ENCODE measurements at places on chromosomes 5 and 9. TPM values are rescaled to one million over a fixed set of nuclear protein-coding genes. Genes with fewer than 3 reads are reported as not detected.

DNA sequence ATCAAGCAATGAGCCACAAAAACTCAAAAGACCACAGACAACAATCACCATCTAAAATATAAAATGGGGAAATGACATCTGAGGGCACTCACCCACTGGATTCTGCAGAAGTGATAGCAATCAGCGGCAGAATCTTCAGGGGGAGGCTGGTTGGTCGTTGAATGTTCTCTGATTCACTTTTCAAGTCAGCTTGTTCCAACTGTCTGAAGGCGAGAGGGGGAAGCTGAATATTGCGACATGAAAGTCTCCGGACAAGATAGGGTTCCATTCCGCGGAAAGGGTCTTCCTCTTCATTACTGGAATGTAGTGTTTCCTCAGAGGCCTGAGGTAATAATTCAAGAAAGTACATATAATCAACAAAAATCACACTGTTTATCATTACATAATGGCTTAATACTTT, 94.9 kb upstream of the PDE4D start:
- no peaks in the 10 kb centered on the region for H3K4me1 ChIP-seq
- no peak for DNase-seq
- no peak overlapping the region for H3K4me3 ChIP-seq
- no peaks in the 10 kb centered on the region for H3K36me3 ChIP-seq
- H3K27me3 ChIP-seq, result no peaks in the 10 kb centered on the region
- H3K27ac ChIP-seq, result no peak overlapping the region

Gene SLC6A19
- not detected for total RNA-seq

DNA sequence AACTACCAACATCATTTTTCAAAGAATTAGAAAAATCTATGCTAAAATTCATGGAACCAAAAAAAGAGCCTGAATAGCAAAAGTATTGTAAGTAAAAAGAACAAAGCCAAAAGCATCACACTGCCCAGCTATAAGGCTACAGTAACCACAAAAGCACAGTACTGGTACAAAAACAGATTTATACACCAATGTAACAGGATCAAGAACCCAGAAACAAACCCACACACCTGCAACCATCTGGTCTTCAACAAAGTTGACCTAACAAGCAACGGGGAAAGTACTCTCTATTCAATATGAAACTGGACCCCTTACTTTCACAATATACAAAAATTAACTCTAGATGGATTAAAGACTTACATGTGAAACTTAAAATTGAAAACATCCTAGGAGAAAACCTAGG, 94.2 kb upstream of the TARS1 start:
- H3K27ac ChIP-seq, result no peak overlapping the region
- H3K27me3 ChIP-seq, result no peaks in the 10 kb centered on the region
- H3K4me1 ChIP-seq, result no peaks in the 10 kb centered on the region
- H3K4me3 ChIP-seq, result no peak overlapping the region

Gene SOWAHA
- not detected for total RNA-seq

GRCh38 chr9:38149647-38150046, 80.6 kb upstream of the SHB start:
- no peaks in the 10 kb centered on the region for H3K4me1 ChIP-seq
- peaks cover 8% of the 10 kb centered on the region for H3K27me3 ChIP-seq
- H3K4me3 ChIP-seq, result no peak overlapping the region

DNA sequence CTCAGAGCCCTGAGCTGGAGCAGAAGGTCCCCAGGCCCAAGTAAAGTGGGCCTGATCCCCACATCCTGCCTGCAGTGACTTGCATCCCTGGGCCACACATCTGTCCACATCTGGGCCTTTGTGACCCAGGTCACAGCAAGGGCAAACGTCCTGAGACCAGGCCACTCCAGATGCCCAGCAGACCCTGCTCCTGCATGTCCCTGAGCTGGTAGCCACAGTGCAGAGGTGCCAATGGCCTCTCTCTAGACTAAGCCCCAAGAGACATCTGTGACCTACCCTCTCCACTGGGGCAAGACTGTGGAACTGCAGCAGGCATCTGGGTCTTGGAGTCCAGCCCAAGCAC, 2.5 kb downstream of the FLT4 start:
- no peak for DNase-seq
- H3K4me3 ChIP-seq, result no peak overlapping the region
- no peak overlapping the region for H3K27ac ChIP-seq
- peaks cover 13% of the 10 kb centered on the region for H3K27me3 ChIP-seq
- no peaks in the 10 kb centered on the region for H3K36me3 ChIP-seq

DNA sequence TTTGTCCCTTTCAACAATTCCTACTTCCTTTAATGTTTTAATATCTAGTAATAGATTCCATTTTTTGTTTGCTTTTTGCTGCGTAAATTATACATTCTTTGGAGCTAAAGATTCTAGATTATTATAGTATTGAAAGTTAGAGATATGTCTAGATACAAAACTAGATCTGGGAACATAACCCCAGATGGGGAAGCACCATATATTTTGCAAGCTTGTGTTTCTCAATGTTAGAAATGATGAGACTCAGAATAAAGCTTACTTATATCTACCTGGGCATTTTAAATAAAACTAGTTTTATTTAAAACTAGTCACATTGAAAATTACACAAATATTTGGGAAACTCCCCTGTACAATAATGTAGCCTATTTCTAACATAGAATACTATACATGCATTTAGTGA, 32.2 kb downstream of the TRIO start:
- no peak for DNase-seq
- no peaks in the 10 kb centered on the region for H3K27me3 ChIP-seq
- H3K4me3 ChIP-seq, result no peak overlapping the region
- H3K4me1 ChIP-seq, result peaks cover 46% of the 10 kb centered on the region
- no peaks in the 10 kb centered on the region for H3K36me3 ChIP-seq

Measured in endothelial cell of umbilical vein (primary cell).